ENCODE measurements at places on chromosomes 3 and 15.

DNA sequence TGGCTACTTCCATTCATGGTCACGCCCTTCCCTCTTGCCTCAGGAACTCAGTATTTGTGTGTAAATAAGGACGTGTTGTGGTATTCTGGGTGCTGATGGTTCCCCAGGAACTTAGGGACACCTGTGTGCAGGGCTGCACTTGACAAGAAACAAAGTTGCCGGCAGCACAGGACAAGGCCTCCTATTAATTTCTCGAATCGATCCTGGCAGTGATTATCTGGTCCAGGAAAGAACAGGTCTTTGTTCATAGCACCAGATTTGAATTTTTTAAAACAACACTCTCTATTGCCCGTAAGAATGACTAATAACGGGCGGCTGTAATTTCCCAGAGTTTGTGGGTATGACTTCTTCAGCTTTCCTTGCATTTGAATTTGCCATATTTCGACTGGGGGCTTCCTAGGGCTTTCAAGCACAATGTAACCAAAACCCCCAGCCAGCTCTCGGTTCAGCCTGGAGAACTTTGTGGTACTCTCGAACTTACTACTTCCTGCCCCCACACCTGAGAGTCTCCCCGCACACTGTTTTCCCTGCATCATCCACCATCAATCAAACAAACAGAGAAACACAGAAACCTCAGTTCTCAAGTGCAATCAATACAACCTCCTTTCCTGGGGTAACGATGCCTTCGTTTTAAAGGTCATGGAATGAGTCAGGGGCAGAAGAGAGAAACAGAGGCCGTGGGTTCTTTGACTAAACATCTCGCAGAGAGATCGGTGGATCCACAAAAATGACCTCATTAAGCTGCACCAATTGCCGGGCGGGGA is 241.7 kb upstream of the ICE2 start:
- no peak for DNase-seq

GRCh38 chr3:129890125-129890524 is 3.4 kb downstream of the TMCC1 start:
- DNase-seq: no peak

DNA sequence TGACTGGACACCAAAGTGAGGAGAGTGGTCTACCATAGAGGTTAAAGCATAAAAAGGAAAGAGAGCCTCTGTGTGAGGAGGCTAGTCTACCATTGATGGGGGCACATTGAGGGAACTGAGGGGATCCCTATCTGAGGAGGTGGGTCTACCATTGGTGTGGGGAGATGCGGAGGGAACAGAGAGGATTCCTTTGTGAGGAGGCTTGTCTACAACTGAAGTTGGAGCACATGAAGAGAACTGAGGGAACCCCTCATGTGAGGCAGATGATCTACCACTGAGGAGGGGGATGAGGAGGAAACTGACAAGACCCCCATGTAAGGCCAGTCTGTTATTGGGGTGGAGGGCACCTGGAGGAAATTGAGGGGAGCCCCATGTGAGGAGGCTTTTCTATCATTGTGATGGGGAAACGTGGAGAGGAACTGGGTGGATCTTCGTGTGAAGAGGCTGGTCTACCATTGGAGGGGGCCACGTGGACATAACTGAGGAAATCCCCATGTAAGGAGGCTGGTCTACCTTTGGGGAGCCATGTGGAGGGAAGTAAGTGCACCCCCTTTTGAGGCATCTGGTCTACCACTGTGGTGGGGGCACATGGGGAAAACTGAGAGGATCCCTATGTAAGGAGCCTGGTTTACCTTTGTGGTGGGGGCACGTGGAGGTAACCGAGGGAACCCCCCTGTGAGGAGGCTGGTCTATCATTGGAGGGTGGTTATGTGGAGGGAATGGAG is 160.1 kb downstream of the FBLN2 start:
- no peak for DNase-seq

DNA sequence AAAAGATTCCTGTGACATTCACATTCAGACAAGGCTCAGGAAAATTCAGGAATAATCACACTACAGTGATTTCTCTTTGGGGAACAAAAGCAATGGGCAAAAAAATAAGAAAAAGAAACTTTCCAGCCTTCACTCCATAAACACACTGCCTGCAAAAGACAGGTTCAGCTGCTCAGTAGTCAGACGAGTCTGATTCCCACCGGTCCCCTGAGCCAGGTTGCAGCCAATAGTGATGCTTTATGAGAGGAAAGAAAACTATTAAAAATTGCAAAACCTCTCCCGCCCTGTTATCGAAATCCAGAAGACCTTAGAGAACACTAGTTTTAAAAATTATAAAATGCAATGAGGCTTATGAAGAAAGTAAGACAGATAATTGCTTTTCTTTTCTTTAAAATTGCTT is 8.5 kb downstream of the PLCH1 start:
- no peak for DNase-seq

DNA sequence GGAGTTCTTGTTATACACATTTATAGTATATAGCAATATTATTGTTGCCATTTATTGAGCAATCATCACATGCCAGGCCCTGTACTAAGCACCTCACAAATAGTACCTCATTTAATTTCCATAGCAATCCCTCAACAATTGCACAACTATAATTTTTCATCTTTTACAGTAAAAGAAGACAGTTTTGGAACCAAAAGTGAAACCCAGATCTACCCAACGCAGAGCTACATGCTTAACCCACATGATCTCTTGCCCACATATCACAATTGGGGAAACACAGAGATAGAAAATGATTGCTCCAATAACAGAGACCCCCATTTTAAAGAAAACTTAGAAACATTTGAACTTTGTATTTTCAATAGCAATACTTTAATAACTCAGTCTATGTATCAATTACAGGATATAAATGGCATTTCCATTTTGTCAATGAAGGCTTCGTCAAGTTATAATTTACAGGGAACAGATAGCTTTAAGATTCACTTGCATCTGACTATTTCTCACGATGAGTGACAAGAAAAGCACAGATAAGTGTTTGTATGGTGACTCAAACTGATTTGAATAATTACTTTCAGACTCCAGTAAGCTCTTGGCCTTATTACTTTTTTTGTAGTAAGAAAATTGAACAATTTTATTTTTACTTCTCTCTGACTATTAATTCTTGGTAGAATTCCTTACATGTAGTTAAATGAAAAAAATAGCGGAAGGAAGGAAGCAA is 38.7 kb upstream of the CCDC50 start:
- DNase-seq: no peak

- DNase-seq: no peak
Observed at GRCh38 chr3:47421741-47422649, 41.2 kb downstream of the PTPN23 start.

GRCh38 chr15:98728811-98729160 is 80.4 kb downstream of the IGF1R start:
- DNase-seq: no peak

DNA sequence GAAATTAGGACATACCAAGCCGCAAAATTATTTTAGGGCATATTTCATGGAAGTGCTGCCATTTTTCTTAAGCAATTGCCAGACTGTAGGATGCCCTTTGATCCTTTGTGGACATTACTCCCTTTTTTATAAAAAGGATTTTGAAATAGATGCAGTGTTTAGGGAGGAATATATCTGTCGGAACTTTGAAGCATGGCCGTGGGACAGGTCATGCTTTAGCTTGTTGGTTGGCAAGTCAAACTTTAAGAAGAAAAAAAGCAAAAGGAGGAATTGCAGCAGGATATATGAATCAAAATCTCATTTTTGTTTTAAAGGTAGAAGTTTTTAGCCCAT is 122.1 kb downstream of the MCTP2 start:
- DNase-seq: no peak

DNA sequence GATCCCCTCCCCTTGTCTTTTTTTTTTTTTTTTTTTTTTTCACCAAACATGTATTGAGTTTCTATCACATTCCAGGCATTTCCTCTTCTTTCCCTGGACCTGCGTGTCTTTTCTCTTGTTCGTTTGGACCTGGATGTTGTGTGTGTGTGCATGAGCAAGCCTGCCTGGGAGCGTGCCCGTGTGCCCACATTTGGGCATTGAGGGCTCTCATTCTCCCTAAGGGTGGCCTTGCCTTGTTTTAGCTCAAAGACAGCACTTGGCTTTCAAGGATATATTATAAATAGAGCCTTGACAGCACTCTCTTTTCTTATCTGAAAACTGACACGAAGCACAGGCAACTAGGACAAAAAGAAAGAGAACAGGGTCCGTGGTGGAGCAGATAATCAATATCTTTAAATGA is 39.0 kb upstream of the SLC25A26 start:
- DNase-seq: no peak

- DNase-seq: no peak
Observed at GRCh38 chr3:71447803-71448202, 135.7 kb downstream of the FOXP1 start.

DNA sequence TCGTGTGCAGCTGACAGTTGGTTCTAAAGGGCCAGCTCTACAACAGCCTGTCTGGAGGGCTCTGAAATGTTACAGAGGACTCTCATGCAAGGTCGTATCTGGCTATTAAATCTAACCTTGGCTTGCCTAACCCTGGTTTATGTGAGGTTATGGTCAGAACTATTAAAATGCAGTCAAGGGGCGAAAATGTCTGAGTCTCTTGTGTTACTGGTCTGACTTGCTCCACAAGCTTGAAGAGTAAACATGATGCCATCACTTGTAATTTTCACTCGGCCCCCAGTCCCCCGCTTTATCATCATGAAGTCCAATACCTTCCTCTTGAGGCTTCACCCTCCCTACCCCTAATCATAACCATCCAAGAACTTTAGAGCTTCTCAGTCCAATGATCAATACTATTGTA is 9.4 kb downstream of the ENTPD3 start:
- DNase-seq: no peak

- DNase-seq: no peak
Observed at GRCh38 chr15:57696146-57696545, 10.4 kb upstream of the POLR2M start.

- no peak for DNase-seq
Observed at GRCh38 chr3:12716605-12717151, 42.4 kb downstream of the TMEM40 start.

DNA sequence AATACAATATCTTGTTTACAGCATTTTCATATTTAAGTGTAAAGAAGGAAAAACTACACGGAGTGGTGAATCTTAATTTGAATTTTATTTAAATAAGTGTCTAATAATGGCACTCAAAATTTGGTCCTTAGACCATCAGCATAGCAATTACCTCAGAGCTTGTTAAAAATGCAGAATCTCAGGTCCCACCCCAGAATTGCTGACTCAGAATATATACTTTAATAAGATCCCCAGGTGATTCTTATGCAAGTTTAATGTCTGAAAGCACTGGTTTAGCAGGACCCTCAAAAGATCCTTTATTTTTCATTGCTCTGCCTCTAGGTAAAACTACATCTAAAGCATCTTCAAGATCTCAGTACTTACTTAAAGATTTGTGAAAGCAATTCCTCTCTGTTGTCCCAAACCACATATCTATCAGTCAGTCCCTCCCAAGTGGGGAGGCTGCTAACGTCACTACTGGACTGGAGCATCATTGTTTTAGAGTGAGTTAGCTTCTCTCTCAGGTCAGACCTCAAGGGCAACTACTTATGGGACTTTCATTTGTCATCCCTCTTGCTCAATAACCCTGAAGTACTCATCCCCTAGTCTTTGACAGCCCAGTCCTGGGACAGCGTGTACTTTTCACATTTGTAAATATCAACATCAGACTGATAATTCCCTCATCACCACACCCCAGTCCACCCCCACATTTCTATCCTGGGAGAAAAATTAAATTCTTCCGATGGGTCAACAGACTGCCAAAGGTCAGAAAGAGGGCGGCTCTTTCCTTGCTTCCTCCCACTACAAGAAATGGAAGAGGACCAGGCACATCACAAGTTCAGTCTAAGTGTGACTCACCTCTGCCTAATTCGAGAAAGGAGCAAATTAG is 76.7 kb downstream of the CBLB start:
- DNase-seq: no peak

- DNase-seq: no peak
Observed at GRCh38 chr15:38531509-38531908, 33.1 kb downstream of the RASGRP1 start.

DNA sequence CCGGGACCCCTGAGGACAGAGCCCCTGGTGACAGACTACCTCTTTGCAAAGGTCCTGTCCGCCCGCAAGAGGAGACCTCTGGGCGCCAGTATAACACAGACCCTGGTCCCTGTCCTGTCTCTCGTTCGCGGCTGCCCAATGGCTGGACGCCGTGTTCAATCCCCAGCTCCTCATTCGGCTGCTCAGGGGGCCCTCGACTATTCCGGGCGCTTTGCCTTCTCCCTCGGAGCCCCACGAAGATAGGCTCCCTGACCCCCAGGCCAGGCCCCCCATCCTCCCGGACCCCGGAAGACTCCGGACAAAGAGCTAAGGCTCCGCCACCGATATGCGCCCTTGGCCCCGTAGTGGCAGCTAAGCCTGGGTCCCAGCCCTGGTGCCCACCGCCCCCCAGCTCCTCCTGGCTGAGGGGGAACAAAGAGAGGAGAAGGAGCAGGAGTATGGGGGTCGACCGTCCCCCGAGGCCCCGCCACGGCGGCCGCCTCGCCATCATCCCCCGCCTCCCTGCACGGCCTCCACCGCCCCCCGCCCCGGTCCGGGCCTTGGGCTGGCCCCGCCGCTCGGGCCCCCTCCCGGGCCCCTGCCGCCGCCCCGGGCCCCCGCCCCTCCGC is 437 bp downstream of the CELSR3 start:
- DNase-seq: no peak

GRCh38 chr3:187750513-187751123 is 5.3 kb upstream of the BCL6 start:
- no peak for DNase-seq

DNA sequence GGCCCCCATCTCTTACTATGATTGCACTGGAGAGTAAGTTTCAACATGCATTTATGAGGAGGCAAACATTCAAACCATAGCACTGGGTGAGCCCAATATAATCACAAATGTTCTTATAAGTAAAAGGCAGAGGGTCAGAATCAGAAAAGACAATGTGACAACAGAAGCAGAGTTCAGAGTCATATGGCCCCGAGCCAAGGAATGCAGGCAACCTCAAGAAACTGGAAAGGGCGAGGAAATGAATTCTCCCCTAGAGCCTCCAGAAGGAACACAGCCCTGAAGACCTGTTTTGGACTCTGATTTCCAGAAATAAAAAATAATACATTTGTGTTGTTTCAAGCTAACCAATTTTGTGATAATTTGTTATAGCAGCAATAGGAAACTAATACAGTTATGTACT is 81.3 kb upstream of the ABI3BP start:
- no peak for DNase-seq

DNA sequence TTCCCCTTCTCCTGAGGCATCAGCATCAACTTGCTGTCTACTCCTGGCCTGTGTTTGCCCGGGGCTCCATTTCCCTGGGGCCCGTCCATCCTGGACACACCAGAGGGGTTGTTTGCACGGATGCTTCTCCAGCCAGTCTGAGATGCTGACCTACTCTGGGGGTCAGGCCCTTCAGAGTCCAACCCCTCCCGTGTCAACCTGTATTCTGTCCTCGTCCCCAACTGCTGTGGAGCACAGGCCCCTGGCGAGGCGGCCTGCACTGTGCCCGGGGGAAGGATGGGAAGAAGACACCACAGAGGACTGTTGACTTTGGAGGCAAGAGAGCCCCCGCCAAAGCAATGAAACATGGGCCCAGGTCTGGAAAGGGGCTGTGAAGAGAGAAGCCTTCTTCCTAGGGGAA is 25.8 kb downstream of the ALS2CL start:
- no peak for DNase-seq
